ENCODE measurements at places on chromosomes 2 and 18.

- no peaks in the 10 kb centered on the region for H3K27me3 ChIP-seq
- no peaks in the 10 kb centered on the region for H3K4me1 ChIP-seq
- no peak for DNase-seq
- H3K27ac ChIP-seq = no peak overlapping the region
- H3K4me3 ChIP-seq = no peak overlapping the region
- no peaks in the 10 kb centered on the region for H3K36me3 ChIP-seq
Observed at GRCh38 chr2:59083075-59083828, 842.1 kb upstream of the FANCL start.

DNA sequence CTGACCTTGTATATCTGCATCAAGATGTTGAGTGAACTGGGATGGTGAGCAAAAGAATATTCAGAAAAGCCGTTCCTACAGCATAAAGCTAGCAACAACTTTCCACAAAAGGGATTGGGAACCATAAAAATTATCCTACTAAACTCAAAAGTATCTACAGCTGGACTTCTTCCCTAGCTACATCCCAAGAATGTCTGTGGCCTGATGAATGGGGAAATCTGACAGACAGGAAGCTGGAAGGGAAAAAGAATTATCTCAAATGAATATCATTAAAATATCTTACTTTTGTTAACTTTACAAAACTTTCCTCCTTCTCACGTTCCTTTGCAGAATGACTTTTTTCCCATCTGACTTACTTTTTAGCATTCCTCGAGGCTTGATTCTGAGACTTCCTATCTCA, 150.9 kb downstream of the PDE11A start:
- no peaks in the 10 kb centered on the region for H3K4me1 ChIP-seq
- no peaks in the 10 kb centered on the region for H3K27me3 ChIP-seq
- no peak overlapping the region for H3K27ac ChIP-seq

DNA sequence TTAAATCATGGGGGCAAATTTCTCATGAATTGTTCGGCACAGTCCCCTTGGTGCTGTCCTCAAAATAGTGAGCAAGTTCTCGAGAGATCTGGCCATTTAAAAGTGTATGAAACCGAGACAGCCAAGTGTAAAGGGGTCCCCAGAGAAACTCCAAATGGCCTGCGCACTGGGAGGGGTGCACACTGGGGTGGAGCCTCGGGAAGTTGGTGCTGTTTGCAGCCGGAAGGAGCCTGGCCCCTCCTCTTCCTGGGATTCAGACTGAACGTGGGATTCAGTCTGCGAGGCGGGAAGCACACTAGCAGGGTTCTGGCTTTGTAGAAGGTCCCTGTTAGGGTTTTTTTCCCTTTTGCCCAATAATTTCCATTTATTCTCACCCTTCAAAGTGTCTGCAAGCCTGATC, 48.8 kb downstream of the RABL2A start:
- H3K36me3 ChIP-seq = no peaks in the 10 kb centered on the region
- H3K4me1 ChIP-seq = peaks cover 3% of the 10 kb centered on the region
- no peak for DNase-seq
- no peak overlapping the region for H3K4me3 ChIP-seq

DNA sequence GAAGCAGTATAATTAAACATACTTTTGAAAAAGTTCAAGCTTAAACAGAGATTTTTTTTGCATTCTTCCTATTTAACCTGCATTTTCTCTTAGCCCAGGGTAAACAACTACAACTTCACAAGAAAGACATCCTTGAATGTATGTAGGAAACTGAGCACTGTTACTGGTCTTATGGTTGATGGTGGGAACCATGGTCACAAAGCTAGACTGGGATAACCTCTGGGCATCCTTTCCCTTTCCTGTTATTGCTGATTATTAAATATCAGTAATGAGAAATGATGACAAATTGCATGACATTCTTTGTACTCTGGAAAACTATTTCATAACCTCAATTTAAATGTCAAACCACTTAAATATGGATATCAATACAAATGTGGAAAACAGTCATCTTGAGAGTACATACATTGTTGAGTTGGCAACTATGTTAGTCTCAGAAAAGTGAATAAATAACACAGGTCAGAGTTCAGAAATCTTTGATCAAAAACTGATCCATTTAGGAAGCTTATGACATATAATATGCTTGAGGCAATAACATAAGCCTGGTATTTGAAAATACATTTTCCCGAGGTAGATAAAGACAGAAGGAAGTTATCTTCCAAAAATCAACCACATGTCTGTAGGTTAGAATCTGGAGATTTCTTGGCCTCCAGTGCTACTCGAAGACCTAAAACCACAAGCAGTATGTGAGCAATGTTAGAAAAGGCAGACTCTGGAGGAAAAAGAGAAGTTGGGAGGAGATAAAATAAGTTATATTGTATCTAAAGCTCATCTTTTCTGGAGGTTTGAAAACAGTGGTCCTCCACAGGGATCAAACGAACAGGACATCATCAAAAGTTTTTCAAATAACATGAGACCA, 65.2 kb upstream of the ST8SIA5 start:
- DNase-seq = no peak
- H3K4me3 ChIP-seq = no peak overlapping the region
- H3K27me3 ChIP-seq = no peaks in the 10 kb centered on the region
- no peaks in the 10 kb centered on the region for H3K4me1 ChIP-seq
- peaks cover 2% of the 10 kb centered on the region for H3K36me3 ChIP-seq

DNA sequence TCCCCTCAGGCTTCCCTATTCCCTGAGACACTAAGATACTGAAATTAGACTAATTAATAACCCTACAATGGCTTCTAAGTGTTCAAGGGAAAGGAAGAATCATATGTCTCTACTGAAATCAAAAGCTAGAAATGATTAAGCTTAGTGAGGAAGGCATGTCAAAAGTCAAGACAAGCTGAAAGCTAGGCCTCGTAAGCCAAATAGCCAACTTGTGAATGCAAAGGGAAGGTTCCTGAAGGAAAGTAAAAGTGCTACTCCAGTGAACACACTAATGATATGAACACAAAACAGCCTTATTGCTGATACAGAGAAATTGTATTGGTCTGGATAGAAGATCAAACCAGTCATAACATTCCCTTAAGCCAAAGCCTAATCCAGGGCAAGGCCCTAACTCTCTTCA, 10.0 kb downstream of the ZC3H8 start:
- no peak for DNase-seq
- no peaks in the 10 kb centered on the region for H3K4me1 ChIP-seq
- no peak overlapping the region for H3K27ac ChIP-seq
- no peak overlapping the region for H3K4me3 ChIP-seq
- no peaks in the 10 kb centered on the region for H3K27me3 ChIP-seq
- no peaks in the 10 kb centered on the region for H3K36me3 ChIP-seq

- H3K4me1 ChIP-seq = peaks cover 3% of the 10 kb centered on the region
- no peak overlapping the region for H3K27ac ChIP-seq
- no peaks in the 10 kb centered on the region for H3K27me3 ChIP-seq
- H3K4me3 ChIP-seq = no peak overlapping the region
Observed at GRCh38 chr2:71419976-71420375, 33.4 kb upstream of the DYSF start.

DNA sequence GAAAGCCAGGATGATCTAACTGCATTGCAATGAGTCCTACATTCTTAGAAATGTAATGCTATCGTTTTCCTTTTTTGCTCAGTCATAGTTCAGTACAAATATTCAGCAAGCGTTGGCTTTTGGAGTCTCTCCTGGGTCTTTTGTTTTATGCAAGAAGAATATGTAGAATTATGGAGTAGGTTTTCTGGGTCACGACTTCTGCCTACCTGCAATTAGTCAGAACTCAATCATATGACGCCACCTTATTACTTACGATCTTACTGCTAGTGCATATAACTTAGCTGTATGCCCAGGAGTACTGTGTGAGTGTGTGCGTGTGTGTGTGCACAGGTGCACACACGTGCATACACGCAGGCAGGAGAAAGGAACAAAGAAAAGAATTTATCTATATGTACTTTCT, 640.2 kb downstream of the STK39 start:
- no peak overlapping the region for H3K27ac ChIP-seq
- no peaks in the 10 kb centered on the region for H3K36me3 ChIP-seq
- no peak for DNase-seq

GRCh38 chr2:41206004-41206403, 754.1 kb upstream of the SLC8A1 start:
- H3K27me3 ChIP-seq = peaks cover 1% of the 10 kb centered on the region
- H3K4me3 ChIP-seq = no peak overlapping the region
- 0 out of 2 replicates have a peak, but pooled peaks cover 3% of the 10 kb centered on the region for H3K4me1 ChIP-seq
- no peak for DNase-seq
- H3K36me3 ChIP-seq = no peaks in the 10 kb centered on the region

- H3K4me1 ChIP-seq = peaks cover 3% of the 10 kb centered on the region
- no peaks in the 10 kb centered on the region for H3K27me3 ChIP-seq
- no peaks in the 10 kb centered on the region for H3K36me3 ChIP-seq
- no peak overlapping the region for H3K27ac ChIP-seq
- no peak for DNase-seq
Observed at GRCh38 chr2:240297256-240298116, 138.0 kb upstream of the GPC1 start.

- H3K4me3 ChIP-seq = peak overlapping the region; percentile 95
- H3K27me3 ChIP-seq = no peaks in the 10 kb centered on the region
- peaks cover 4% of the 10 kb centered on the region for H3K4me1 ChIP-seq
- DNase-seq = no peak
- H3K36me3 ChIP-seq = no peaks in the 10 kb centered on the region
Observed at GRCh38 chr2:186588940-186589611, 780 bp upstream of the ITGAV start.

- H3K27ac ChIP-seq = no peak overlapping the region
- H3K4me1 ChIP-seq = peaks cover 16% of the 10 kb centered on the region
- no peaks in the 10 kb centered on the region for H3K27me3 ChIP-seq
- H3K36me3 ChIP-seq = no peaks in the 10 kb centered on the region
- no peak overlapping the region for H3K4me3 ChIP-seq
Observed at GRCh38 chr2:217433522-217433921, 569.3 kb downstream of the TNS1 start.

DNA sequence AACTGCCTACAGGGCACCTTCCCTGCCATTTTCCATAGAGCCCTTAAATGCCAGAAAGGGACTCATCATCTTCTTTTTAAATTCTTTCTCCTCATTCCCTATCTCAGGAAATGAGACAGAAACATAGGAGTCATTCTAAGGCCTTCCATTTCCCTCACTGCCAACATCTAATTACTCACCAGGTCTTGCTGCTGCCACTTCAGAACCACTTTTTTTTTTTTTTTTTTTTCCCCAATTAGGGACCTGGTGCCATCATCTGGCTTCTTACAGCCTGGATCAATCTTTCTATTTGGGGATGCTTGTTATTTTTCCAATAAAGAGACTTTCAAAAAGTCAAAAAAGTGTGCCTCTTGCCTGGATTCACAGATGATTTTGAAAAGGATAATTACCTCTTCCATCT, 373.4 kb downstream of the LPIN1 start:
- no peak overlapping the region for H3K27ac ChIP-seq
- H3K4me3 ChIP-seq = no peak overlapping the region
- no peaks in the 10 kb centered on the region for H3K36me3 ChIP-seq

DNA sequence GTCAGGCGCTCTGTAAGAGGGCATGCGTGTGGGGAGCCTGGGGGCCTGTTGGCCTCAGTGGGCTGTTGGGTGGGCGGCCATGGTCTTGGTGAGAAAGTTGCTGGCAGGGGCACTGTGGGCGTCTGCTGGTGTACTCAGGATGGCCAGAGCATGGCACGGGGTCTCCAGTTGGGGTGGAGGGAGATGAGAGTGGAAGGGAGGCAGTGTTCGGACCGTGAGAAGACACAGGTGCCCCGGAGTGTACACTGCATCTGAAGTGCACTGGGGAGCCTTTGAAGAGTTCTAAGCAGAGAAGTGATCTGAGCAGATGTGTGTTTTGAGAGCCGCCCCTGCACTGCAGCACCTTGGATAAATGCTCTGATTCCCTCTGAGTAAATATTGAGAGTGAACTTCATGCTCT, 150.8 kb downstream of the LDLRAD4 start:
- no peaks in the 10 kb centered on the region for H3K4me1 ChIP-seq
- DNase-seq = no peak
- H3K4me3 ChIP-seq = no peak overlapping the region

- H3K4me1 ChIP-seq = no peaks in the 10 kb centered on the region
- H3K27me3 ChIP-seq = peaks cover 18% of the 10 kb centered on the region
Observed at GRCh38 chr2:10079870-10080535, at the start of gene CYS1. TSS of gene CYS1 (minus strand) at chr2:10080411. CDS start at chr2:10080223, 188 bp downstream.
